ENCODE measurements at places on chromosomes 7 and 10.

- no peak for DNase-seq
Measured at GRCh38 chr10:90939116-90939515, 18.2 kb upstream of the ANKRD1 start.

- DNase-seq, result peak; percentile 30
Measured at GRCh38 chr7:111029574-111030251, 61.2 kb upstream of the LRRN3 start.

DNA sequence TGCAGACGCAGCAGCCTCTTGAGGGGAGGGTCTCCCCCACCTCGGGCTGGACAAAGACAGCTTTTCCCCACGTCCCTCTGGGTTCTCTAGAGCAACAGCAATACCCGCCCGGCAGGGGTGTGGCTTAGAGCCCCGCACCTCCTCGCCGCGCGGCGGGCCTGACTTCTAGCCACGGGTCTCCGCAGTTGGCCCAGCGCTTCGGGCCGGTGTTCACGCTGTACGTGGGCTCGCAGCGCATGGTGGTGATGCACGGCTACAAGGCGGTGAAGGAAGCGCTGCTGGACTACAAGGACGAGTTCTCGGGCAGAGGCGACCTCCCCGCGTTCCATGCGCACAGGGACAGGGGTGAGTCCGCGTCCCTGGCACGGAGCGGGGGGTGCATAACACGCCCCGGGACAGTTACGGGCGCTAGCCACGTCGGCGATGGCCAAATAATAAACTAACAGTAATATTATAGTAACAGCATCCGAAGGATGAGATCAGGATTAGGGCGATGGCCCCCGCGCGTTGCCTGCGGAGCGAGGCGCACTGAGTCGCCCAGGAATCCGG is 1.2 kb downstream of the CYP2E1 start:
- no peak for DNase-seq

DNA sequence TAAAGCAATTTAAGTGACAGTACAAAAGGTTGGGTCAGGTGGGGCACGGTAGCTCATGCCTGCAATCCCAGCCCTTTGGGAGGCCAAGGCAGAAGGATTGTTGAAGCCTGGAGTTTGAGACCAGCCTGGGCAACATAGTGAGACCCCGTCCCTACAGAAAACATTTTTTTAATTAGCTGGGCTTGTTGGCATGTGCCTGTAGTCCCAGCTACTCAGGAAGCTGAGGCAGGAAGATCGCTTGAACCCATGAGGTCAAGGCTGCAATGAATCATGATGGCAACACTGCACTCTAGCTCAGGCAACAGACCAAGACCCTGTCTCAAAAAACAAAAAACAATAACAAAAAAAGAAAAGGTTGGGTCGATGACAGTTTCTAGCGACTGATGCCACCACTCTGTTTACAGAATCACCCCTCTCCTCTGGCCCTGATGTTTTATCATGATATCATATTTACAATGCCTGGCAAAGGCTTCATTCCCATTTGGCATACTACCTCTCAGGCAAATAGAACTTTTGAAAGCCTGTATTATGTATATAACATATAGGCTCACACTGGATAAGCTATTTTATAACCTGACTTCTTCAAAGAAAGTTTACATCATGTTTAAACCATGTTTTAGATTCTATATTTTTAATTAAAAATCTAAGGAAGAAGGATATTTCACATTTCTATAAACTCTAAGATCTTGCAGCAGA is 558 bp upstream of the ABCC2 start:
- DNase-seq, result no peak

- DNase-seq, result no peak
Measured at GRCh38 chr7:139697056-139697455, 80.7 kb downstream of the HIPK2 start.

DNA sequence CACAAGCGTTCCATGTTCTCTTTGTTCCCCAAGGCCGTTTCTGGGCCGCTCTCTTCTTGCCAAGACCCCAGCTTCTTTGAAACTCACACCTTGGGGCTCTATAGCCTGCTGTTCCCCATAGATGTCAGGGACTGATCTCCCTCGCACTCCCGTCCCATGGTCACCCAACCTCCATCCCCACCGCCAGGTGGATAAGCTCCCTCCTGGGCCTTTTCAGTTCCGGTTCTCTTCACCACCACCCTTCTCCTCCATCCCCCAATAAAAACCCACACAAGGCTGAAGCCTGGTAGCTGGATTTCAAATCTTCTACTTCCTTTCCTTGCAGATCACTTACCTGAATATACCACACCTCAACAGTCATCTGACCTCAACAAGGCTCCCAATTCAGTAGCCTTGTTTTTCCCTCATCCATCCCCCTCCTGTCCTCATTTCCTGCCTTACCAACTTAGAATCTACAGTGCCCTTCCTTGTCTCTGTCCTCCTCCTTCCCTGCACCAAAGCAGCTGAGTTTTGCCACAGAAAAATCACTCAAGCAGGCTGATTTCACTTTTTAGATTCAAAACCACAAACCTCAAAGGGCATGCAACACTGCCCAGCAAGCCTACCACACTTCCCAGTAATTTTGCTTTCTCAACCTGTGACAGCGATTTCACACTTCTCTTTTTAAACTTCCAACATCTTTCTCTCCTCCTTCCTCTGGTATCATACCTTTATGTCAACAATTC is 7.7 kb downstream of the SLC37A3 start:
- peak; percentile 58 for DNase-seq

DNA sequence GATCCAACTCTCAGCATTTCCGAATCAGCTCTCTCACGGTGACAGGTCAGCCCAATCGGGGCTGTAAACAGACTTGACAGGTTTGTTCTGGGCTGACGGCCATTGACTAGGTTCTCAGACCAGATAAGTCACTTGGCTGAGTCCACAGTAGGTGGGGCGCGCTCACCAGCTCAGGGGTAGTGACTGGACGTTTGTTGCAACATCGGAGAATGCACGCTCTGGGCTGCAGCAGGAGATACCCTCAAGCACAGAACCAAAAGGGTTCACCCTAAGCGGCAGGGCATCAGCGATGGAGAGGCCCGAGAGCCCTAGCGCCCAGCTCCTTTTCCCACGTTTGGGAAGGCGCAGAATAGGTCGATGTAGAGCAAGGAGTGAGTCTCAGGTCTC is 1.8 kb downstream of the KLLN start:
- peak; percentile 89 for DNase-seq

GRCh38 chr7:101951757-101952156 is 134.3 kb downstream of the CUX1 start:
- no peak for DNase-seq

DNA sequence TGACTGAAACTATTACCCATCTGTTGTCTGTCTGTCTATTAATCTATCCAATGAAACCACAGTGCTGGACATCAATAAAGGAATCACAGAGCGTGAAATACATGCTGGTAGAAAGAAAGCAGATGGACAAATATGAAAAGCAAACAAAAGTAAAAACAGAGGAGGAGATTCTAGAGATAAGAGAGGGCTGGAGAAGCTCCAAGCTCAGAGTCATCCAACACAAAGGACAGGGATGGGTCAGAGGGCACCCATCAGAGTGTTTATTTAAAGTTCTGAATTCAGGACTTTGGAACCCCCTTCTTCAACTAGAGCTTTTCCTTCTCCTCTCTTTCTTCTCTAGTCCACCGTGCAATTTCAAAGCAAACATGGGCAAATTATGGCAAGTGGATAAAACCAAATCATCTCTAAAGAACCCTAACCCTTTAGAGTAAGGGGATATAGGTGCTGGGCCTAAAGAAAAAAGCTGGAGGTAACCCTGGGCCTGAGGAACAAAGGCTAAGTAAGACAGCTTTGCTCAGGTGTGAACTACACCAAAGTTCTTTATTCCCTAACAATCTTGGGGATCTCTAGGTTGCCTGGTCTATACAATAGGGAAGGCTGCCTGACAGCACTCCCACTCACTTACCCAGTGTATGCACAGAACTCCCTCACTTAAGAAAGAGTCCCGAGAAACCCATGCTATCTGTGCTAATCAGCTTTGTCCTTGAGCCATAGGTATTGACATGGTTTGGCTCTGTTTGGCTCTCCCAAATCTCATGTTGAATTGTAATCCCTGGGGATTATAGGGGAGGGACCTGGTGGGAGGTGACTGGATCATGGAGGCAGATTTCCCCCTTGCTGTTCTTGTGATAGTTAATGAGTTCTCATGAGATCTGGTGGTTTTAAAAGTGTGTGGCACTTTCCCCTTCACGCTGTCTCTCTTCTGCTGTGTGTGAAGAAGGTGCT is 97.0 kb downstream of the BAMBI start:
- no peak for DNase-seq

DNA sequence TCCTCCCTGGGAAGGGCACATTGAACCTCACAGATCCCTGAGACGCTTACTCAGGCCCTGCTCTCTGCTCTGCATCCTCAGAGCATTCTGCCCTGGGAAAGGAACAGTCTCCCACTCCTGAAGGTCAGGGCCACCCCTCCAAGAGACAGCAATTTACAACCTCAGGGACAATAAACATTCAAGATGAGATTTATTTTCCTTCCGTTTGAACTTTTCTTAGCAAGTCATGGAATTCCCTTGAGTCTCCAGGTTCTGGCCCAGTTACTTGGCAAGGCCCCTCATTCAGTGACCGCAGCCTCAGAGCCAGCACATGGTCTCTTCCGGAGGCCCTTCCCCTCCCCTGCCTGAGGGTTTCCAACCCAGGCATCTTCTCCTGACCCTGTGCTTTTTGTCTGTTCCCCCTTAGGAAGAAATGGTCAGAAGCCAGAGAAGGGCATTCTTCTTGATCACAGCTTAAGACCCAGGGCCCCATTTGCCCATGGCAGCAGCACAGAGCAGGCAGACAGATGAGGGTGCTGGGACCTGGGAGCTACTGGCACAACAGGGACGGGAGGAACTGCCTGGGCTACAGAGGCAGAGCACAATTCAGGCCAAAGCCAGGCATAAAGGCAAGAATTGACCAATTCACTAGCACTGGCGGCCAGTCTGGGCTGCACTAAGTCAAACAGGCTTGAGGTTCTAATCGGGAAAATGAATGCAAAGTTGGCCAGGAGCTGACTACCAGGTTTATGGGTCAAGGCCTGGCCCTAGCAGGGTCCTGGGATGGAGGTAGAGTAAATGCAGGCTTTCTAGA is 56.7 kb downstream of the VSTM4 start:
- no peak for DNase-seq

- DNase-seq, result peak; percentile 65
Measured at GRCh38 chr10:80598084-80598798, 60.5 kb downstream of the SH2D4B start.

DNA sequence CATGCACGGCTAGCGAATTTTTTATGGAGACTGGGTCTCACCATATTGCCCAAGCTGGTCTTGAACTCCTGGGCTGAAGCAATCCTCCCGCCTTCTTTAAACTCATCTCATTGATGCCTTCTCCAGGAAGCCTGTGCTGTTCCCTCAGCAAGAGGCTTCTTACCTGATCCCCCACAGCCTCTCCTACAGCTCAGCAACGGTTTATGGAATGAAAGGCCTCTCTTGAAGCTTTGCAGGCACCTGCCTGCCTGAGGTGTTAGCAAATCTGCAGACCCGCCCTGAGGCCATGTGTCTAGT is 468 bp upstream of the TRIM56 start:
- DNase-seq, result no peak

DNA sequence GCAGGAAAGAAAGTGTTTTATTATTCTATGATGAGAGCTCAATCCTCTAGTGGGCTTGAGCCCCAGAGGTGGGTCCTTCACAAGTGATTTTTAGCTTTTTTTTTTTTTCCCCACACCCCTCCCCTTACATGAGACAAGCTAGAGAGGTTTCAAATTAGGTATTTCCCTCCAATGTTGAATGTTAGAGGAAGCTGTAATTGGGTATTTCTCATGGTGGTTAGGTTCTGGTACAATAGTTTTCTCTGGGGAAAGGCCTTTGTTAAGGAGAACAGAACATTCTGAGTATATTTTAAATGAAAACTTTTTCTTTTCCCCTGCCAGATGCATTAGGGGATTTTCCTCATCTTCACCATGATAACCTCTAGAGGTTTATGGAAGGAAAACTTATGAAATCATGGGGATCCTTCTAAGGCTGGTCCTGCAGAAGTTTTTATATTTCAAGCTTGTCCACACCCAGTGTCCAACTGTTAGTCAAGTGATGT is 1039.7 kb downstream of the NRG3 start:
- no peak for DNase-seq

GRCh38 chr7:32958046-32959025 is 1.1 kb downstream of the FKBP9 start:
- DNase-seq, result no peak

- DNase-seq, result peak; percentile 21
Measured at GRCh38 chr7:13117103-13117502, 429.7 kb downstream of the ARL4A start.

DNA sequence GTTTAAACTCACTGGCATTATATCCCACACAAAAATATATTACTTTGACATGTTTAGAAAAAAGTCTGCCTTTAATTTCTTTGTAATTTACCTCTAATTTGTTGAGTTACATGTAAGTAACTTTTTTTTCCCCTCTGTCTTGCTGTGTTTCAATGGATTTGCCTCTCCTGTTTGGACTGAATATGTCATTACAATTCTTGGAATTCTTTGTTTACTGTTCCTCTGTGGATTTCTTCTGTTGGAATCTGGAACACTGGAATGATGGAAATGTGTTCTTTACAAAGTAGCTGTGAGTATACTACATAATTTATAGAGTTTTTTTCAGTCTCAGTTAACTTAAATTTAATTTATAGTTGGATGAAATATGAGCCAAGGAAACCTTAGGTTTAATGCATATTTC is 30.4 kb downstream of the SEPTIN7 start:
- DNase-seq, result no peak

DNA sequence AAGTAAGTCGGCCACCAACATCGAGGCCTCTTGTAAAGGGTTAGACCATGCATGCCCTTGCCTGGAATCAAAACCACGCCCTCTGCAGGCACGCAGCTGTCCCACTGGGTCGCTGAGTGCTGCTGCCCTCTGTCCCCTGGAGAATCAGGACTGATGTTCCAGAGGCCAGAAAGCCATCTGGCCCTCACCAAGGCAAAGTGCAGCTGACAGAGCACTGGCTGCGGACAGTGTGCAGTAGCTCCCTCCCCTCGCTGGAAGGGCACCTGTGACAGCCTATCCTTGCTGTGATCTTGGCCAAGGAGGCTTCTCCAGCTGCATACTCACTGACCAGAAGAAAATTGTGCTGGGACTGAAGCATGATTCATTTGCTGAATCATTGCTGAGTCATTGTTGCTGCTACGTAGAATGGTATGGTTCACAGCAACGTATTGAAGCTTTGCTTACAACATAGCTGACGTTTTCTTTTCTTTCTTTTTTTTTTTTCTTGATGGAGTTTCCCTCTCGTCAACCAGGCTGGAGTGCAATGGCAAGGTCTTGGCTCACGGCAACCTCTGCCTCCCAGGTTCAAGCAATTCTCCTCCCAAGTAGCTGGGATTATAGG is 30.4 kb downstream of the DDC start:
- peak; percentile 88 for DNase-seq

- DNase-seq, result no peak
Measured at GRCh38 chr10:124558339-124559321, 97.0 kb downstream of the LHPP start.

DNA sequence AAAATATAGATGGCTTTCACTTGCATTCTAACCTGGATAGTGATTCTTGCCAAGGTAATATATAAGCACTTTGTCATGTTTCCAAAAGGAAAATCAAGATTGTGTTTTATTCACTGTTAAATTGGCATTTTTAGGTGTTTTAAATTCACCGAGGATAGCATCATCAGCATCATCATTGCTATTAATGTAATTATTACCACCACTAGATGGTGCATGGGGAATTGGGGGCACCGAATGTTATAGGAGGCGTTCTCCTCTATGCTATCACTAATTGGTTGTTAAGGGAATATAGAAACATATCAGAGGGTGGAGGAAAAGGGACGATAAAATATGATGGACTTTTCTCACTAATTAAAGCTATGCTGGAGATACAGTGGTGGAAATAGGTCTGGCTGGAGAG is 95.5 kb downstream of the CELF2 start:
- DNase-seq, result no peak

All from OCI-M1 (cell line).